Ureter (tissue), 1 donor: ENCODE measurements at places on chromosomes 5 and 9. TPM values are rescaled to one million over a fixed set of nuclear protein-coding genes. Genes with fewer than 3 reads are reported as not detected.
A peak's percentile ranks its signal among the peaks of the same experiment; 100 is the strongest.

The SH2D3C gene
- total RNA-seq, result 15.7 TPM

DNA sequence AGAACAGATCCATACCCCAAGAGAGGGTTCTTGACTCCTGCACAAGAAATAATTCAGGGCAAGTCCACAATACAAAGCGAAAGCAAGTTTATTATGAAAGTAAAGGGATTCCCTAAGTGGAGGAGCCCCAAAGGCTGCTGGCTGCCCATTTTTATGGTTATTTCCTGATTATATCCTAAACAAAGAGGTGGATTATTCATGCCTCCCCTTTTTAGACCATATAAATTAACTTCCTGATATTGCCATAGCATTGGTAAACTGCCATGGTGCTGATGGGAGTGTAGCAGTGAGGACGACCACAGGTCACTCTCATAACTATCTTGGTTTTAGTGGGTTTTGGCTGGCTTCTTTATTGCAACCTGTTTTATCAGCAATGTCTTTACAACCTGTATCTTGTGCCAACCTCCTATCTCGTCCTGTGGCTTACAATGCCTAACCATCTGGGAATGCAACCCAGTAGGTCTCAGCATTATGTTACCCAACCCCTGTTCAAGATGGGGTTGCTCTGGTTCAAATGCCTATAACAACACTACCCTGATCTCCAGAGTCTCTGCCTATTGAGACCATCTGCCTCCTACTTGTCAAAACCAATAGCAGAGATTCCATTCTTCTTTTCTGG is 154.4 kb upstream of the GRAMD2B start:
- DNase-seq, result no peak

DNA sequence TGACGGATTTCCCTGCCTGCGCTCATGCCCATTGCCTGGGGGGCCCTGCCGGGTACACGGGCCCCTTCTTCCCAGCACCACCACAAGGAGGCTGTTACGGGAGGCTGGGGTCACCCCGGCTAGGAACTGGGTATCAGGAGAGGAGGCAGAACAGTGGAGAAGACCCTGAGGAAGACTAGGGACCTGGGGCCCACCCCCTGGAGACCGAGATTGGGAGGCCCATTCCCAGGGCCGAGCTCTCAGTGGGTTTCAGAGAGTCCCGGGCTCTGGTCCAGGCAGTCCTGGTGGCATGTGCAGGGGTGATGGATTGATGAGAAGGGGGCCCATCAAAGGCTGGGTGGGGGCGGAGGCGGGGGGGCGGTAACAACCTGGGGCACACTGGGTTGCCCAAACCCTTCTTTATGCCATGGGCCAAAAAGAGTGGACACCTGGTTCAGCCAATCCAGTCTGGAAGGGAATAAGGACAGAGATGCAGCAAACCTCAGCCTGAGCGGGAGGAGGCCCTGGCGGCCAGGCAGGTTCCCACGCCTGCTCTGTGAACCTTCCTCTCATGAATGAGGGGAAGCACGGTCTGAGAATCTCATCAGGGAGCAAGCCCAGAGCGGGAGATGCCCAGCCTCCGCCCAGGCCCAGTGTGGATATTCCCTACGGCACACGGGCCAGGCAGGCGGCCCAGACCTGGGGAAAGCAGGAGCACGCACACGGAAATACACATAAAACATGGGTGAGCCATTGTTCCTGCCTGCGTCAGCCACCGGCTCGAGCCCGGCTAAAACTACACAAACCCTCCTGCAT is 785 bp upstream of the P4HA2 start:
- DNase-seq, result no peak

DNA sequence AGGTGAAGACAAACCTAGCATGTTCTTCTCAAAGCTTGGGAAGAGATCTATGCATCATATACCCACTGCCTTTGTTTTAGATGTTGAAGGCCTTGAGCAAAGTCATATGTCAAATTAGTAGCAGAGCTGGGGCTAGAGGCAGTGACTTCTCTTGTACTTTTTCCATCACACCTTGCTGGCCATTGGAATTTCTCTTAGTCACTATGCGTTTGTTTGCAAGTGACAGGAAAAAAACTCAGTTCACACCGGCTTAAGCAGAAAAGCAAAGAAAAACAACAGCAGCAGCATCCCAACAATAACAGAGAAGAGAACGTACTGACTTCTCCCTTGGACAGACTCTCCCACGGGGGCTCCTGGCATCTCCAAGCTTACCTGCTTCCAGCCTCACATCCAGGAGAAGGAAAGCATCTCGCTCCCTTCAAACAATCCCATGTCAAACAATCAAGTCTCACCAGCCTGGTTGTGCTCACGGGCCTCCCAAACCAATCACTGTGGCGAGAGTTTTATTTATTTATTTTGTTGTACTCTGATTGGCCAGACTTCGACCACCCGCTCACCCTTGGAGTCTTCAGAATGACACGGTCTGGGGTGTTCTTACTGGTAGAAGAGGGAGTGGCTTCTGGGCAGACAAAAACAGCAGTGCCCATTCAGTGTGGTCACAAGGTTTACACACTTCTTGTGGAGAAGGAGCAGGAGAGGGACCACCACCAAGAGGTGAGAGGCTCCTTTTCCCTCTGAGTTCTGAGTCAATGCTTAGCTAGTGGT is 83.8 kb upstream of the STC2 start:
- DNase-seq, result no peak

DNA sequence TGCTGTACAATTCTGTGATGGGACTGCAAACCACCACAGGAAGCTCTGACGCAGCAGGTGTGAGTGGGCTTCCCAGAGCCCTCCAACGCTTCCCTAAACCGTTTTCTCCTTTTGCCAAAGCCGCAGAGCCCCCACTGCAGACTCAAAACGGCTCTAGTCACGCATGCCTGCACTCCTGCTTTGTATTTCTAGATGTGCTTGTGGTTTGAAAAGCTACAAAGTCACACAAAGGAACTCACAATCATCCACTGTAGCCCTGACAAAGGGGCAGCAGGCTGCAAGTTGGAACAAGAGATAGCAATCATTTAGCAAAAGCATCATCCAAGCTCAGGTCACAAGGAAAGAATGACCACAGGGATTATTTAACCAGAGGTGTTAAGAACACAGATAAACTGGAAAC is 79.3 kb downstream of the PTPN3 start:
- DNase-seq, result no peak

- DNase-seq, result peak; percentile 47
Observed at GRCh38 chr9:114953959-114954358, 23.6 kb upstream of the TNFSF8 start.

- DNase-seq, result peak; percentile 64
Observed at GRCh38 chr5:132263548-132264261, 6.2 kb downstream of the PDLIM4 start.

The TNFSF8 gene
- total RNA-seq, result 1.5 TPM

DNA sequence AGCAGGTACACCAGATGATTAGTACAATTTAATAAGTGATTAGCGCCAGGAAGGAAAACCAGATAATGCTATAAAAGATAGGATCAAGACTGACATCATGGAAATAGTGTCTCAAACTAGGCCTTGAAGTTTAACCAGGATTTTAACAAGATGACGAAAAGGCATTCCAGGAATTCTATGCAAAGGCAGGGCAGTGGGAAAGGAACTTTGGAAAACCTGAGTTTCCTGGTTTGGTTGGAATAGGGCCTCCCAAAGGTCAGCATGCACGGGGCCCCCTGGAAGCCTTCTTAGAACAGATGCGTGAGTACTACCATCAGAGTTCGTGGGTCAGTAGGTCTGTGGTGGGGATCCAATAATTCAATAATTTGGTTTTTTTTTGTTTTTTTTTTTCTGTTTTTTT is 935.2 kb upstream of the DMAC1 start:
- no peak for DNase-seq

DNA sequence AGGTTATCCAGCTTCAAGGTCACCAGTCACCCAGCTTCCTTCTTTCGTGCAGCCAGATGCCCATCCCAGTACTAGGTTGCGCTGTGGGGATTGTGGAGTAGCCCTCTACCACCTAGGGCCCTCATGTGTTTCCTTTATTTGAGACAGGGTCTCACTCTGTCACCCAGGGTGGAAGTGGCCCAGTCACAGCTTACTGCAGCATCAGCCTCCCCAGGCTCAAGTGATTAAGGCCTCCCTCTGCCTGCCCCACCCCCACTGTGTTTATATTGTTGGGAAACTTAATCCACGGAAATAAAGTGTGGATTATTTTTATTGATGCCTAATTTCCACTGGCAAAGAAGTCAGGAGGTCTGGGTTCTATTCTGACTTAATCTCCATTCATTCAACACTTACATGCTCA is 4.3 kb downstream of the IL17B start:
- DNase-seq, result no peak

DNA sequence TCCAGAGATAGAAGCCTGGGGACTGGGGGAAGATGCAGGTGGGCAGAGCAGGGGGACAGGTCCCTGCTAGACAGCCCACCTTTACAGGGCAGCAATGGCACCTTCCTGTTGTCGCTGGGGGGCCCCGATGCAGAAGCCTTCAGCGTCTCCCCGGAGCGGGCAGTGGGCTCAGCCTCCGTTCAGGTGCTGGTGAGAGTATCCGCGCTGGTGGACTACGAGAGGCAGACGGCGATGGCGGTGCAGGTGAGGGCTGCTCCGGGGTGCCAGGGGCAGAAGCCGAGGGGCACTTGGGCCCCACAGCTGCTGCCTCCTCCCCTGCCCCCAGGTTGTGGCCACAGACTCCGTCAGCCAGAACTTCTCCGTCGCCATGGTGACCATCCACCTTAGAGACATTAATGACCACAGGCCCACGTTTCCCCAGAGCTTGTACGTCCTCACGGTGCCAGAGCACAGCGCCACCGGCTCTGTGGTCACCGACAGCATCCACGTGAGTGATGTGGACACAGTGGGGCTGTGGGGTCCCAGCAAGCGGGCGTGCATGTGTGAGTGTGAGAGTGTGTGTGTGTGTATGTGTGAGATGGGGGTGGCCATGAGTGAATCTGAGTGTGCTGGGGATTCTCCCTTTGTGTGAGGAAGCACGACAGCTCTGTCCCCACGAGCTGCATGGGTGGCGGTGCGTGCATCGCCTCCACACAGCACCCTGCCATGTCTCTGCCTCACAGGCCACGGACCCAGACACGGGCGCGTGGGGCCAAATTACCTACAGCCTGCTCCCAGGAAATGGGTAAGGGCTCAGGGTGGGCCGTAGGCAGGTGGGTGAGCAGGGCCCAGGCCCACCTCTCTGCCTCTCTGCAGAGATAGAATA is 28.4 kb downstream of the CDHR2 start:
- no peak for DNase-seq

- DNase-seq, result no peak
Observed at GRCh38 chr5:76720988-76721569, 5.2 kb downstream of the F2R start.

DNA sequence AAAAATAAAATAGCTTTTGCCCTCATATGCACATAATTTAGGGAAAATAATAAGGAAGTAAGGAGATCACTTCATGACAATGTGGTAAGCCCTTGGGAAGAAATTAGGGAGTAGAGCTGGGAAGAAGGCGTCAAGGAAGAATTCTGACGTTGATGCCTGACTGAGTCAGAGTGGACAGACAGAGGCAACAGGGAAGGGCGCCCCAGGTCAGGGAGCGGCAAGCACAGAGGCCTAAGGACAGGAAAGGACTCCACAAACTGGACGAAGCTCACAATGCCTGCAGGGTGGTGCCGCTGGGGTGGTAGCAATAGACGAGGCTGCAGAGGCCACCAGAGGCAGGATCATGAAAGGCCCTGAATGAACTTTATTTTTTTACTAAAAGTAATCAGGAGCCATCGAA is 7.6 kb downstream of the DRD1 start:
- no peak for DNase-seq

- DNase-seq, result no peak
Observed at GRCh38 chr5:23994581-23995370, 487.4 kb downstream of the PRDM9 start.

The BARHL1 gene
- total RNA-seq, result not detected
